ENCODE measurements at places on chromosomes 6 and 20. TPM values are rescaled to one million over a fixed set of nuclear protein-coding genes. Genes with fewer than 3 reads are reported as not detected.

The VTA1 gene
- total RNA-seq, result 29.0 TPM

The ZNF391 gene
- 3.4 TPM for total RNA-seq

The DEFB124 gene
- total RNA-seq, result not detected

The DZANK1 gene
- total RNA-seq, result 1.4 TPM

The TRDN gene
- total RNA-seq, result not detected

The CLDN20 gene
- not detected for total RNA-seq

The RAD21L1 gene
- not detected for total RNA-seq

The ATAT1 gene
- total RNA-seq, result 4.9 TPM

The SLX4IP gene
- 1.7 TPM for total RNA-seq

The WFDC2 gene
- total RNA-seq, result 2.1 TPM

DNA sequence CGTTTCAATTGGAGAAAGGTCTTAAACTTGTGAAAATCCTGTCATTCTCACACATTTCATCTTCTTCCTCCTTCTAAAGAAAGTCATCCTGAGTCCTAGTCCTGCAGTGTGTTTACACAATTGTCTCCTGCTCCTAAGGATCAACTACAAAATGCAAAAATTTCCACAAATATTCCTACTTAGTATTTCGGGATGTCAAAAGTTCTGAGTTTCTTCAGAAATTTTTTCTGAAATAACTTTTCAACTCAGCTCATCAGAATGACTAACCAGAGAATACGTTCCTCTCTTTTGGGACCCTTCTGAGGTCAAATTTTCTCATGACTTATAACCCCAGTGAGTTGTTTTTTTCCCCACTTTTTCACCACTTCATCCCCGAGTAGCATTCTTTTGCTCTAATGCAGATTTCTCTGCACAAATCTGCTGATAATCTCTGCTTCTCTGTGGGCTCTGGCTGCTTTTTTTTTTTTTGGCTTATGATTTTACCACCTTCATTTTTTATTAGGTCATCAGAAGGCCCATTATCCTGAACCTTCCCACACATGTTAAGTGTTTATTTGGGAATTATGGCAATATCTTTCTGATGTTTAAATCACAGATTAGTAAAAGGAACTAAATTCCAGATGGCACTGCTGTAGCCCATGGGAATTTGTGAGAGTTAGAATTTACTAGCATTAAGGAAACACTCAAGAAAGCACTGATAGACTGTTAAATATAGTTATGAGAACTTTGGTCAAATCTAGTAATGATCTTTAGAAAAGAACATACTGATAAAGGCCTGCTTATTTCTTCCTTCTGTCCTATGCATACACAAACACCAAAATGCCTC is 41.4 kb downstream of the MAP3K5 start:
- DNase-seq, result no peak

- no peak for DNase-seq
These were observed 49.4 kb upstream of the COL10A1 start for GRCh38 chr6:116175344-116175743.

DNA sequence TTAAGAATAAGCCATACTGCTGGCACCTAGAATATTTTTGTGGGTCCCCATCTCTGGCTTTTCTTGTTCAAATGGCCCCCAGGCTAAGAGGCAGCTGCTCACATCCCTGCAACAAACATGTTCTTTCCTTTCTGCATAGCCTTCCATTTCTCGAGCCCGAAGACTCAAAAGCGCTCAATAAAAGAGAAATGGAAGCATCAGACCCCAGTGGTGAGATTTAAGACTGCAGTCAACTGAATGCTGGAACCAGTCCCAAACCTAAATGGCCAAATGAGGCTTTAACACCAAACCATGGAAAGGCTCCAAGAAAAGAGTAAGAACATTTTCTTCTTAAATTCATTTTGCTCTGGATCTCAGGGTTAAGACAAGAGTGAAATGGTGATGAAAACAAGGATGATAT is 122.1 kb upstream of the TRAF3IP2 start:
- DNase-seq, result no peak

GRCh38 chr6:139334806-139335446 is 39.5 kb downstream of the CITED2 start:
- no peak for DNase-seq

DNA sequence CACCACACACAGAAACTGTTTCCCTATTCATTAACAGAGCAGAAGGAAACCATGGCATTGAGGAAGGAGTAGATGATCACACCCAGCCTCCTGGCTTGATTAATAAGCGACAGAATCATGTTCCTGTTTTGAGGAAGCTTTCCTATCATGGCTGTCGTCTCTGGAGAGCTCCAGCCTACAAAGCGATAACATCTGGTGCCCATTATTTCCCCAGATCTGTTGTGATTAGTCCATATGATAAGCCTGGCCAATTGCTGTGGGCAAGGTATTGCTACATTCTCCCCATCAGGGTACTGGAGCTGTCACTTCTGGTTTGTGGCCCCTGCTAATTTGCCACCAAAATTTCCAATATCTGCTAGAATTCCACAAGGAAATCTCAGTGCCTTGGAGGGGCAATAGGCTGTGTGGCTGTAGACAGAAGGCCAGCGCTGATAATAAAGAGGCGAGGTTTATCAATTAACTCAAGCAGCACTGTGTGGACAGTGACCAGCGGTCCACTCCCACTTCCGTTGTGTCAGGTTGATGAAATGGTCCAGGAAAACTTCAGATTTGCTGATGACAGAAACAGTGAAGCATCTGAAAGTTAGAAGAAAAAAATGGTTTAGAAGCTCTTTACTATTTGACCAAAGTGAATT is 66.4 kb downstream of the OLIG3 start:
- no peak for DNase-seq

DNA sequence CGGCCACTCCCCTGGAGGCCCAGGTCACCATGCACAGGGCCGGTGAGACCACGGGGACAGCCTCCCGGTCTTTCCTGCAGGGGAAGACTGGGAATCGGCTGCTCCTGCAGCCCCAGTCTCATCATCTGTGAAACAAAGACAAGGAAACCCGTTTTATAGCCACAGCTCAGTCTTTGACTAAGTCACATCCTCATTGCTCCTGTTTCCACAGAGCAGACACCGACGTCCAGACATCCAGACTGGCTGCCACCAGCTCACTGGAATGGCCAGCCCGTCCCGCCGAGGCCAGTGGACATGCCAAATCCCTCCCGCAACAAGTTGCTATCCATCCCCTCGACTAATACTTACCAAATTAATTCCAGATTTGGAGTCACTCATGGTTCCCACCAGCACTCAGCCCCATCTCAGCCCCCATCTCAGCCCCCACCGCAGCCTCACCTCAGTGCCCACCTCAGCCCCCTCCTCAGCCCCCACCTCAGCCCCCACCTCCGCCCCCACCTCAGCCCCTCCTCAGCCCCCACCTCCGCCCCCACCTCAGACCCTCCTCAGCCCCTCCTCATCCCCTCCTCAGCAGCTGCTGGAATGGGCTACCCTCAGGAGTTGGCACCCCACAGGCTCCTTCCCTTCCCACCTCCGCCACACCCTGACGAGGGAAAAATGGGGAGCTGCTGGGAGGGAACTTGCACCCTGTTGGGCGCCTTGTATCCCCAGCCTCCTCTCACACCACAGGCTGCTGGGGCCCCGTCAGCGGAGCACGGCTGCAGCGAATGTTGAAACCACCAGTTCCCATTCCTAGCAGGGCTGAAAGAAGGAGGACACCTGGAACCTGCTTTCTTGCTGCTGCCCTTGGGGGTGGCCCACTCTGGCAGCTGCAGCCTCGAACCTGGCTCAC is 48.7 kb downstream of the YTHDF1 start:
- no peak for DNase-seq

- DNase-seq, result no peak
These were observed 204.7 kb upstream of the SULF2 start for GRCh38 chr20:47989957-47990356.

GRCh38 chr20:58162986-58163385 is 65.5 kb downstream of the ANKRD60 start:
- no peak for DNase-seq

GRCh38 chr6:144334150-144334708 is 49.1 kb downstream of the UTRN start:
- DNase-seq, result peak; percentile 91

DNA sequence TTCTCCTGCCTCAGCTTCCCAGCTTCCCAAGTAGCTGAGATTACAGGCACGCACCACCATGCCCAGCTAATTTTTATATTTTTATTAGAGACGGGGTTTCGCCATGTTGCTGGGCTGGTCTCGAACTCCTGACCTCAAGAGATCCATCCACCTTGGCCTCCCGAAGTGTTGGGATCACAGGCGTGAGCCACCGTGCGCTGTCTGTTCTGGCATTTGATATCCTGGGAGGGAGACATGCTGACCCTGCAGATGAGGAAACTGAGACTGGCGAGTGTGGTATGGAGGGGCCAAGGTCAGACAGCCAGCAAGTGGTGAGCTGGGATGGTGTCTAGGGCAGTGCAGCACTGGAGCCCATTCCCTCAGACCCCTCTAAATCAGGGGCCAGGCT is 44.6 kb downstream of the SRC start:
- no peak for DNase-seq

GRCh38 chr6:53360093-53360912 is 11.6 kb upstream of the ELOVL5 start:
- DNase-seq, result no peak

DNA sequence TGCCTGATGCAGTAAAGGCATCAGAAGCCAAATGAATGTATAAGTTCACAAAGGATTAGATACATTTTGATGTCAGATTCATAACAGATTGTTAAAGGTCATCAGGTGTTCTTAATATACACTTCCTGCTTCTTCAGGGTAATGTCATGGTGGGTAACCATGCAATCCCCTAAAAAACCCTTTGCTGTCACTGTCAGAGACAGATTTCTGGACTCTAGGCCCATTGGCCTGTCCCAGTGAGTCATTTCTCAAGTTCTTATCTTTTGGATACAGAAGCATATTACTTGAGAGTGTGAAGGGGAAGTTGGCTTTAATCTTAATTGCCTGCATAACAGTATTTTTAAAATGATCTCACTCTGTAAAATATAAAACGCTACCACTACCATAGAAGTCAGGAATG is 895.6 kb upstream of the MAP3K7 start:
- DNase-seq, result no peak

DNA sequence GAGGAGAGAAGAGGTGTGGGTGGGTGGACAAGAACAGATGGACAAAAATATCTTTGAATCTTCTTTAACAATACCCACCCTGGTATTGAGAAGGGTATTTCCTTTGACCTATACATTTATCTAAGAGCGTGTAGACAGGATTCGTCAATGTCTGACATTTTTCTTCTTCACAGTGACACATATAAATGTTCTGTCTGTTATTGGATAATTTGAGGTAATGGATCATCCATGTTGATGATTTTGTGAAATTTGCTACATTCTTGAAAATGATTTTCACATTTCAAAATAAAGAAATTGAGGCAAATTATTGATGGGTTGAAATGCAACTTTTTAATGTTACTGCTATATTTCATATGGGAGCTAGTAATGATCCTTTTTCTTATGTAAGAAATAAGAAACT is 770.7 kb upstream of the EPHA7 start:
- no peak for DNase-seq

DNA sequence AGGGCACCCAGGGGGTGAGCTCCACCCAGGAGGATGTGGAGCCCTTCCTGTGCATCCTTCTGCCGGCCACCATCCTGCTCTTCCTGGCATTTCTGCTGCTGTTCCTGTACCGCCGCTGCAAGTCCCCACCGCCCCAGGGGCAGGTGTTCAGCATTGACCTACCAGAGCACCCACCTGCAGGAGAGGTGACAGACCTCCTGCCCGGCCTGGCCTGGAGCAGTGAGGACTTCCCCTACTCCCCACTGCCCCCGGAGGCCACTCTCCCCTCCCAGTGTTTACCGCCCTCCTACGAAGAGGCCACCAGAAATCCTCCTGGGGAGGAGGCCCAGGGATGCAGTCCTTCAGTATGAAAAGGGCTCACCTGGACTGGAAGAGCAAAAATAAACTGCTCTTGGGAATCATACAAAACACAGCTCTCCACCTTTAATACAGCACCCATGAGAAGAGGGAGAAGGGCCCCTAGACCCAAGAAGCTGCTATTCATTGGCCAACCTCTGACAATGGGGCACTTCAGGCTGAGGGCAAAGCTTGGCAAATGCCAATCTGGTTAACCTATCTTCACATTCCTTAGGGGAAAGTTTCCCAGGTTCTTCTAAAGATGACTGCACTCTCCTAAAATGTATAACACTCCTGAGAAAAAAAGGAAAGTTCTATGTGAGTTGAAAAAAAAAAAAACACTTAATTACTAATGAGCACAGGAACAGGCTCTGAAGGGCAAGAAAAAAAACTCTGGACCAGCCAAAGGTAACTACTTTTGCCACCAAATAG is 5.0 kb downstream of the SMIM28 start:
- peak; percentile 75 for DNase-seq

GRCh38 chr6:3731700-3732099 is 19.8 kb downstream of the PXDC1 start:
- DNase-seq, result no peak

DNA sequence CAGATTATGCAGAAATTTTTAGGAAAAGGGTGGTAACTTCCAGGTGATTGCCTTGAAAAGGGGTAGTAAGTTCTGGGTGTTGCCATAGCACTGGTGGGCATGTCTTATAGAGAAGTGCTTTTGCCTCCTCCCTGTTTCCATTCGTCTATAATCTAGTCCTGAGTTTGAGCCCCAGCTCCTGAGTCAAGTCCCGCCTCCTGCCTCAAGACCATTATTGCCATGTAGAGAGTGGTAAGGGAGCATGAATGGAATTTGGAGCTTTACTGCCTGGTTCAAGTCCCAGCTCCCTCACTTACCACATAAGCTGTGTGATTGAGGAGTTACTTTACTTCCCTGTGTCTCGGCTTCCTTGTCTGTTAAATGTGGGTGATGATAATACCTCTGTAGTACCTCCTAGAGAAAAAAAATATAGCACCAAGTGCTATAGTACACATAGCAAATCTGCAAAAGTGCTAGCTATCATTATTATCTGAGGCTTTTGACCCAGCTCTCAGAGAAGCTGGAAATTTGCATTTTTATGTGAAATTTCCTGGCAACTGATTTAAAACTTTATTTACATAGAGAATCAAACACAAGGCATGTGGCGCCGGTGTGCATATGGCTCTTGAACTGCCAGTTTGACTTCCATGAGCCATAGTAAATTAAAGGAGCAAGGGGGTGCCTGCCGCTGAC is 36.0 kb downstream of the TGM6 start:
- peak; percentile 37 for DNase-seq

All from esophagus muscularis mucosa (tissue), 4 donors.